Stimulated activated CD8-positive, alpha-beta memory T cell treated with anti-CD3 and anti-CD28 coated beads, Interleukin-4, amount 100 ng/mL, for 4 hours (primary cell): ENCODE measurements at places on chromosomes 2 and 18.

- DNase-seq = no peak
These were observed 216.5 kb downstream of the GPD2 start for GRCh38 chr2:156652691-156653090.

DNA sequence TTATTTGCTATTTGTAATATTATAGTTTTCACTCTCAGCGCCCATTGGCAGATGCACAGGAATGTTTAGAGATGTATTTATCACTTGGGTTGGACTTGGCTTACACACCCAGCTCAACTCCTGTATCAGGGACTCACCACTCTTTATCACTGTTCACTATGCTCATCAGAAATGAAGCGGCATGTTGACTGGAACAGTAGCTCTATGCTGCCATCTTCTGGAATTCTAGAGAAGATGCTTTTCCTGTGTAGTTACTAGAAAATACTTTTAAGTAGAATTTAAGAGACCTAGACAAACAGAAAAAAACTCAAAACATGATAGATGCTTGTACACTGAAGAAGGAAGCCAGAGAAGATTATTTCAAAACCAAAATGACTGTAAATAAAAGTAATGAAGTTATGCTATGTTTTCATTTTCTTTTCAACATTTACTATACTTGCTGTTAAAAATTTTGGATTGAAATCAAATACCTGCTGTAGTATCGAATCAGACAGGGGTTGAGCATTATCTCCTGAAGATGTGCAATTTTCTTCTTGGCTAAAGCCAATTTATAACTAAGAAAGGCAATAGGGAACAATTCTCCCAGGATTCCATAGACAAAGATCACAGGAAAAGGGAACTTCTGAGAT lies 47.4 kb upstream of the NXPH2 start:
- no peak for DNase-seq

DNA sequence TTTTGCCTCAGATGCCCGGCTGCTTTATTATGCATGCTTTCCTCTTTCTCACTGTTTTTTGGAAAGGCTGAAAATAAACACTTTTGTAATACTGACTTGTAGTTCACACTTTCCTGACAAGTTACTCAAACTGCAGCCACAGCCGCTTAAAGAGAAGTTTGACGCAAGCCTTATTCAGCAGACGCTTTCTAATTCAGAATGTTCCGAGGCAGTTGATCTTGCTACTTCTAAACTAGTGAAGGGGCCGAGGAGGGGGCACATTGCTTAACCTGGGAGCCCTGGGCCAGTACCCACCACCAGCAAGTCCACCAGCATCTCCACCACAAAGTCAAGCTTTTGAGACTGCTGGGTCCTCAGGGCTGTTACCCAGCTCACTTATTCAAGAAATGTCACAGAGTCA lies 71.8 kb upstream of the SPRED2 start:
- DNase-seq = no peak

- DNase-seq = no peak
These were observed 75.8 kb downstream of the LNPK start for GRCh38 chr2:175926272-175926671.

DNA sequence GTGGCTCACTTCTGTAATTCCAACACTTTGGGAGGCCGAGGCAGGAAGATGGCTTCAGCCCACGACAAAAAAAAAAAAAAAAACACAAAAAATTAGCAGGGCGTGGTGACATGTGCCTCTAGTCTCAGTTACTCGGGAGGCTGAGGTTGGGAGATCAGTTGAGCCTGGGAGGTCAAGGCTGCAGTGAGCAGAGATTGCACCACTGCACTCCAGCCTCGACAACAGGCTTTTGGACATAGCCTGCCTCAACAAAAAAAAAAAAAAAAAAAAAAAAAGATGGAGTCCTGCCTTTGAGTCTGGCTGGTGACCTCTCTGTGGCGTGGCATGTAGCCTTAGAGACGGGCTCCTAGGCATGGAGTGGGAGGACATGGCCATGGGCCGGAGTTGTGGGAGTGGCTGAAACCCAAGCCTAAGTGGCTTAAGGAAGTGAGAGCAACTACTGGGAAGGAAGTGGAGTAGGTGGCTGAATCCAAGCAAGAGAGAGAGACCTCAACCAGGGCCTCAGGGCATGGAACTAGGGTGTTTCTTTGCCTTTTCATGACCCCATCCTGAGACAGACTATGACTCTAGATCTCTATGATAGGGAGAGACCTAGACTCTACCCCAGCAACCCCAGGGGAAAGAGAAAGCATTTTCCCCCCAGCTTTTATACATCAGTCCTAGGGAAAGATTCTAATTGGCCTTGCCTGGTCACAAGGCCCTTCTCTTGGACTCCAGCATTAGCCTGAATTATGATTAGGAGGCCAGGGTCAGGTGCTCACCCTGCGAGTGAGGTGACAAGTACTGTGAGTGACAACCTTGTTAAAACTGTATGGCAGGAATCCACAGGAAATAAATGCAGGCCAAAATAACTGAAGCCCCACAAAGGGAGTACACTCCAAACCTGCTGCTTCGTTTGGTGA lies 34.2 kb downstream of the NPAS2 start:
- DNase-seq = no peak

GRCh38 chr2:56589835-56590234 lies 406.0 kb downstream of the CCDC85A start:
- no peak for DNase-seq

DNA sequence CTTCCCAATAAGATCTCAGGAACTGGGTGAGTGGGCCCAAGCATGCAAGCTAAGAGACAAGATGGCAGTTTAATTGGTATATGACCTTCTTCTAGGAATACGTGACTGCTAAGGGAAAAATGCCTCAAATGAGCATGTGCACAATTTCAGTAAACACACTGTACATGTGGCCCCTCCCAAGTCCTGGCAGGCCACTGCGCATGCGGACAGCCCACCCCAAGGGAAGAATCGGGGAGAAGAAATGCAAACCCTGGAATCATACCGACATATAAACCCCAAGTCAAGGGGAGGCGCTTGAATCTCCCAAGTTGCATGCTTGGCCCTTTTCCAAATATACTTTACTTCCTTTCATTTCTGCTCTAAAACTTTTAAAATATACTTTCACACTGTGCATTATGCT lies 15.2 kb upstream of the CCDC93 start:
- no peak for DNase-seq
